Activated CD4-positive, alpha-beta T cell treated with anti-CD3 and anti-CD28 coated beads, Interleukin-2, Interleukin-4, amounts not matched to agents 100 ng/mL and 50 ng/mL, durations not matched to agents 16 hours and 8 hours (primary cell): ENCODE measurements at places on chromosomes 16 and 17.

- DNase-seq = no peak
These were observed 839 bp downstream of the NKD1 start for GRCh38 chr16:50548909-50549560.

- no peak for DNase-seq
These were observed 13.9 kb downstream of the SLC25A10 start for GRCh38 chr17:81726004-81726403.

DNA sequence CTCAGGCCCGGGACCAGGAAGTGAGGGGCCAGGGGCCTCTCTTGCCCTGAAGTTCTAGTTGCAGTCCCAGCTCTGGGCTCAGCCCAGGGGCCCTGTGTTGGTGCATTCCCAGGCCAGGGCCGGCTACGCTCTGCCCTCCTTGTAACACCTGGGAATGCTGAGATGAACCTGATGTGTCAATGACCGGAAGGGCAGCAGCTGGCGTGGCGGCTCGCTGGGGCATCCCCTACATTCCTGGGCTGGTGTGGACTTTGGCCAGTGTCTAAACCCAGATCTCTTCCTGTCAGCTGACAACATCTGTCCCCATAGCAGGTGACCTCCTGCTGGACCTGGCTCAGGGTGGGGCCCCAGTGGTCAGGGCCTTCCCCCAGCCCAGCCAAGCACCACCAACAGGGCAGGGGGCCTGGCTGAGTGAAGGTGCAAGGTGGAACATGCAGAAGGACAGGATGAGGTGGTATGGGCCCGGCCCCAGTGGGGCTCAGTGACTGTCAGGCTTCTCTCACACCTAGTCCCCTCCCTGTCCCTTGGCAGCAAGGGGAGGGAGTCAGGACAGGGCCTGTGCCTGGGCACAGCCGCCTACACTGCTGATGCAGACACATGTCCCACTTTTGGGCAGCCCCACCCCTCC, 15.9 kb downstream of the FAM83G start:
- DNase-seq = no peak

- no peak for DNase-seq
These were observed 44.6 kb upstream of the ZNF469 start for GRCh38 chr16:88338111-88338510.

- no peak for DNase-seq
These were observed 59.2 kb downstream of the SRL start for GRCh38 chr16:4182581-4183236.

DNA sequence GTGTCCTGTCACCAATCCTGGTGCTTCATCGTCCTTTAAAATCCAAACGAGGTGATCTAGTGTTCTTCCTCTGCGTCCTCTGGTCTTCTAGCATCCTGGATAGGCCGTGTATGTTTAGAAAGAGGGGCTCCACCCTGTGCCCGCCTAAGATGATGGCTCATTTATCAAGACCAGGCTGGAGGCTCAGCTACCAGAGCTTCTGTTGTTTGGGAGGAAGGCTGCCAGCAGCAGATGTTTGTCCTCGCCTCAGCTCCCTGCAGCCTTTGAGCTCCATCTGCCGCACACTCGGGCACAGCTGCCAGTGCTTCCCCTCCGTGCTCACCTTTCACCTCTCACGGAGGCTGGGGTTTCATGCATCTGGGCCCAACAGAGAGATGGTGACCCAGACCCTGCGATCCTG, 954.7 kb upstream of the RBFOX1 start:
- no peak for DNase-seq

DNA sequence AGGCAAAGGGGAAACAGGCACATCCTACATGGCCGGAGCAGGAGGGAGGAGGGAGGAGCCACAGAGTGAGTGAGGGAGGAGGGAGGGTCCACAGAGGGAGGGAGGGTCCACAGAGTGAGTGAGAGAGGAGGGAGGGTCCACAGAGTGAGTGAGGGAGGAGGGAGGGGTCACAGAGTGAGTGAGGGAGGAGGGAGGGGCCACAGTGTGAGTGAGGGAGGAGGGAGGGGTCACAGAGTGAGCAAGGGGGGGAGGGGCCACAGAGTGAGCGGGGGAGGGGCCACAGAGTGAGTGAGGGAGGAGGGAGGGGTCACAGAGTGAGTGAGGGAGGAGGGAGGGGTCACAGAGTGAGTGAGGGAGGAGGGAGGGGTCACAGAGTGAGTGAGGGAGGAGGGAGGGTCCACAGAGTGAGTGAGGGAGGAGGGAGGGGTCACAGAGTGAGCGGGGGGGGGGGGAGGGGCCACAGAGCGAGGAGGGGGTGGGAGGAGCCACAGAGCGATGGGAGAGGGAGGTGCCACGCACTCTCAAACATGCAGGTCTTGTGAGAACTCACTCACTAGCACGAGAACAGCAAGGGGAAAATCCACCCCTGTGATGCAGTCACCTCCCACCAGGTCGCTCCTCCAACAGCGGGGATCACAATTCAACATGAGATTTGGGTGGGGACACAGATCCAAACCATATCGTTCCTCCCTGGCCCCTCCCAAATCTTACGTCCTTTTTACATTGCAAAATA, 24.3 kb upstream of the CDH15 start:
- no peak for DNase-seq

- no peak for DNase-seq
These were observed 6.6 kb downstream of the KRABD2 start for GRCh38 chr17:8369944-8370343.

GRCh38 chr17:70121126-70121525, 46.1 kb downstream of the KCNJ16 start:
- no peak for DNase-seq

GRCh38 chr17:58513267-58513964, 1.0 kb downstream of the MTMR4 start:
- DNase-seq = no peak

- peak; percentile 12 for DNase-seq
These were observed 114.3 kb downstream of the ABCC1 start for GRCh38 chr16:16063683-16064082.

- no peak for DNase-seq
These were observed 692 bp upstream of the KCNJ16 start for GRCh38 chr17:70074236-70074830.

DNA sequence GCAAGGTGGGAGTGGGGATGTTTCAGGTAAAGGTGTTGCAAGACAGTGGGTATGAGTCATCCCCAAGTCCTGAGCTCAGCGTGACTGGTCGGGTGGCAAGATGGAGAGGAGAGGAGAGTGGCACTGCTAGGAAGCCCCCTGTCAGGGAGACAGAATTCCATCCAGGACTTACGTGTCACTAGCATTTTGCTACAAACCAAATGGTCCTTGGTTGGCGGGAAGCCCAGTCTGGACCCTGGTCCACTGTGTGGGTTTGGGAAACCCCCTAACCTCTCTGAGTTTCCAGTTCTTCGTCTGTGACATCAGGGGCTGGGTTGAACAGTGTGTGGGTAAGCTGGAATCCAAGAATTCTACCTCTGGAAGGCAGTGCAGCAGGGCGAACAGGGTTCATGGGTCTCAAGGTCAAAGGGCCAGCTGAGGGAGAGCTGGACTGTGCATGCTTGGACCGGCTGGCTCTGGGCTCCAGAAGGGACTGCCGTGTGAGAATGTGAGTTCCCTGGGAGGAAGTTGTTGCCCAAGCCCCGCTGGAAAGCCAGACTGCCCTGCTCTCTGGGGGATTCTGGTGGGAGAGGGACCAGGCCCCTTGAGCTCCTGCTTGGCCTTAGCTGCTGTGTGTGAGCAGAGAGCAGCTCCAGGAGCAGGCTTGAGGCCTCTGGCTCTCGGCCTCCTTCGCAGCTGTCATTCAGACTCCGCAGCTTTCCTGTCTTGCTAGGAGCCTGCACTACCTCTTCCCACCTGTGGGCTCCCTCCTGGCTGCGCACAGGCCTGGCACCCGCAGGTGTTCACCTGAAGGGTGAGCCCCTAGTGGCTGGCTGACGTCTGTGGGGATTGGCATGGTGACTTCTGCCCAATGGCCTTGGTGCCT, 84.6 kb downstream of the NT5M start:
- DNase-seq = no peak

DNA sequence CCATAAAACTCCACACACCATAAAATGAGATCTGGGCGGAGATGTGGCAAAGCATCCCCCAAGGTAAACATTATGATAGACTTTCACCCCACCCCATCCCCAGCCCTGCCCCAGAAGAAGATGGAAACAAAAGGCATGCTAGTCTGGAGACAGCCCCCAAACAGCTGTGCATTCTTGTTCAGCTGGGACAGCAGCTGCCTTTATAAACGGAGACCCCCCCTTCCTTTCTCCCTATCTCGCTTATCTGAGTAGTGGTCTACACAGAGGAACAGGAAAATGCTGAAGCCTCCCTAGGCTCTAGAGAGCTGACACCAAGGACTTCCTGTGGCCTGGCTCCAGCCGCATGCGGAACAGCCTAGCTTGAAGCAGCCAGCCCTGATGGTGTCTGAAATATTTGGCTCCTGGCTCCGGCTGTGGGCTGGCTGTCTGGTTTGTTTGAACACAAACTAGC, 190.3 kb upstream of the ANKFN1 start:
- DNase-seq = no peak

DNA sequence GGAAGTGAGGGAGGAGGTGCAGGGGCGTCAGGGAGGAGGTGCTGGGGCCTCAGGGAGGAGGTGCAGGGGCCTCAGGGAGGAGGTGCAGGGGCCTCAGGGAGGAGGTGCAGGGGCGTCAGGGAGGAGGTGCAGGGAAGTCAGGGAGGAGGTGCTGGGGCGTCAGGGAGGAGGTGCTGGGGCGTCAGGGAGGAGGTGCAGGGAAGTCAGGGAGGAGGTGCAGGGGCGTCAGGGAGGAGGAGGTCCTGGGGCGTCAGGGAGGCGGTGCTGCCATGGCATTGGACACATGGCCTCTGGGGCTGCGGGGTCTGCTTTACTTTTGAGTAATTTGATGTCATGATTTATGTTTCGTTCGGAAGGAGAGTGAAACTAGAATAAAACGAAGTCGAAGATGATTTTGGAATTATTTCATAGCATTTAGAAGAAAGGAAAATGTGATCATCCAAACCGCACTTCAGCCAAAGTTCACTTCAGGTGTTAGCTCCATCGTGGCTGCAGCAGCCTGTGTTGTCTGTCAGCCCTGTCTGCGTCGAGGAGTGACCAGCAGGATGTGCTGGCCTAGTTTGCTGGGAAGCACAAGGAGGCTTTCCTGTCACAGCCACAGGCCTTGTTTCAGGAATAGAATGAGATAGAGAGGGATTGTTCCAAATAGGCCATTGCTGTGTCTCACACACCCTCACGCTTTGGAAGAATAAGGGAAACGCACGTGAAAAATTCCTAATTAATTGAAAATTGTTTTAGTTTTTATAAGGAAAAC, 42.8 kb downstream of the RAB11FIP3 start:
- no peak for DNase-seq

DNA sequence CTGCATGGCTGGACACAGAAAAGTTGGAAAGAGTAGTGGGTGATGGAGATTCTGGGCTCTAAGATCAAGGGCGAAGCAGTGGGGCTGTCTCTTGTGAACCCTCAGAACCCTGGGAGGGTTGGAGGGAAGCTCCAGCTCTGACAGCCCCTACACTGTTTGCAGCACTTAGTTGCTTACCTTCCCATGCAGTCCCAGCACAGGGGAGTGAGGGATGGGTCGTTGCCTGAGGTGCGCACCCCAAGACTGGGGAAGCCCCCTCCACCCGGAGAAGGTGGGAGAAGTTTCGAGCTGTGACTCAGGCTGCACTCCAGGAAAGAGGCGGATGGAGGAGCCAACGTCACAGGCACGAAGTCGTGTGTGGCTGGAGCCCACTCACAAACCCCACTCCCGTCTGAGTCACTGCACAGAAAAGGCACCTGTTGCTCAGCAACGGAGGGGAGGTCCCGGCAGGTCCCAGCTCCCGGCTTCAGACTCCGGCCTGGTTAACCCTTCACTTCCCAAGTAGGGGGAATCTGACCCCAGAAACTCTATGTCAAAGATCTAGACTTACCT, 60.1 kb downstream of the AIPL1 start:
- DNase-seq = peak; percentile 4

GRCh38 chr16:1182950-1183907, 30.3 kb downstream of the CACNA1H start:
- no peak for DNase-seq

- no peak for DNase-seq
These were observed 7.9 kb upstream of the KCNJ16 start for GRCh38 chr17:70067134-70067533.

DNA sequence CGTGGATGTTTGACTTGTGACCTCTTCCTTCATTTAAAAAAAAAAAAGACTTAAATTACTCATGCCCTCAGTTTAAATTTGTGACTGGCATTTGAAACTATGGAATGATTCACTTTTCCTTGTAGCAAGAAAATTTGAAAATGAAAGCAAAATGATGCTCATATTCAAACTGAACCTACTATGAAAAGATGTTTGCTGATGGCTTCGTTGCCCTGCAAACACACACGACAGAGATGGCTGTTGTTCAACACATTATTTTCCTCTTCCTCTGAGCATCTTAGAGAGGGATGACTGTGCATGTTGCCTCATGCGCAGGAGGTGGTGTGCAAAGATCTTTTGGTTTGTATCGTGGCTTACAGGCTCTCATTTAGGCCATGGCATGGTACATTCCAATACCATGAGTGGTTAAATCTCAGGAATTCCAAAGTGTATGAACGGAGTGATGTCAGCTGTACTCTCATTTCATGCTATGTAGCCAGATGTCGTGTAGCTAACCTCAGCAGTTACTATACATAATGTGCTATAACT, 164.5 kb downstream of the PRKCA start:
- peak; percentile 88 for DNase-seq

- DNase-seq = no peak
These were observed 109.4 kb upstream of the PLCG2 start for GRCh38 chr16:81669473-81670350.

DNA sequence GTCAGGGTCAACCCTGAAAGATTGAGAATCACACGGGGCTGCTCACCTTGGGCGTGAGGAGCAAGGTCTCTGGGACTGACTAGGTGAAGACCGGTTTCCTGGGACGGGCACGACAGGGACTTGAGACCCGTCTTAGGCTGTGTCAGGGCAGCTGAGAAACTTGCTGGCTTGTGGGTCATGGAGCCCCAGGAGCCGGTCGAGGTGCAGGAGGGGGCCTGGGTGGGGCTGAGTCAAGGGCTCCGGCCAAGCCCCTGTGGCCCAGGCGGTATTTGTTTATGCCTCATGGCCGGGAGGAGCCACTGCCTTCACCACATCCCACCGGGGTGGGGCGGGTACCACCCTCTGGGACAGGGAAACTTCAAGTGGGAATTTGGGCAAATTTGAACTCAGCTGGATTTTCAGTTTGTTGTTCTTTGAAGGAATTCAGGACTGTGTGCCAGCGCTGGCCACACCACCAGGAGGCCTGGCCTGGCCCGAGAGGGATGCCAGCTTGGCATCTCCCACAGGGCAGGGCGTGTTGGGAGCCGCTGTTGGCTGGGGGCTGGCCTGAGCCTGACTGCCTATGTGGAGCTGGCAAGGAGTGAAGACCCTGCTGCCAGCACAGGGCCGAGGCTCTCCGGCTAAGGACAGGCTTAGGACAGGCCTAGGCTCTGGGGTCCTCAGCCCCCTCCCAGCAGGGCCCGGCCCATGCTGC, 116.1 kb downstream of the METRNL start:
- no peak for DNase-seq

GRCh38 chr17:676060-676700, 38.5 kb downstream of the VPS53 start:
- DNase-seq = no peak
